ENCODE measurements at places on chromosomes 2 and 18. TPM values are rescaled to one million over a fixed set of nuclear protein-coding genes. Genes with fewer than 3 reads are reported as not detected.

GRCh38 chr2:160224507-160224906 lies 24.4 kb upstream of the ITGB6 start:
- H3K4me3 ChIP-seq, result no peak overlapping the region
- H3K36me3 ChIP-seq, result no peaks in the 10 kb centered on the region
- no peak for DNase-seq
- no peak overlapping the region for H3K27ac ChIP-seq
- H3K4me1 ChIP-seq, result no peaks in the 10 kb centered on the region
- H3K27me3 ChIP-seq, result peaks cover 33% of the 10 kb centered on the region

DNA sequence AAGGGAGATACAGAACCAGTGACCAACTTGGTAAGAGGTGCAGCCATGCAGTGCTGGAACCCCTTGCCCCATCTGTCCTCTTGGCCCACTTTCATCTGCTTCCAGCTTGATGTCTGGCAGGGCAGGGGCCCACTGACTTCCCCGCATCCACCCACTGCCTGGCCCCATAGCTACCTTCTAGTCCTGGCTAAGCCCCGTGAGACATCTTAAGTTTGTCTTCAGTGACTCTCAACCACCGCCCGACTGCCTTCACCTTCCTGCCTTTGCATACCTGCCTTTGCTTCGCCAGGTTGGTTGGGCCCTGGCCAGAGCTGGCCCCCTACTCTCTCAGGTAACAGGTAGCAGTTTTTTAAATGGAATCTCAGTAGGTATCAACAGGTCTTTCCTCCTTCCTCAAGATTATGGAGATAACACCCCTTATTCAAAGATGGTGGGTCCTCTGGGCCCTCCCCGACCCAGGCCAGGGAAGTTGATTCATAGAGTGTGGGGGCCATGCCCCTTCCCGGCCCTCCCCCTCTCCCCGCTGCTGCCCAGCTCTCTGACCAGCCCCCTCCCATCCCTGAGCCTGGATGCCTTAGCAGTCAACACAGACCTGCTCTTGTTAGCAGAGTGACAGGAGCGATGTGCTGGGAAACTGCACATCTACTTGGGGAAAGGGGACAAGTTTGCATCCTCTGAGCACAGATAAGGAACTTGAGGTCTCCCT lies 2.8 kb downstream of the ARID5A start:
- DNase-seq, result no peak
- H3K4me3 ChIP-seq, result peak overlapping the region; percentile 94
- H3K36me3 ChIP-seq, result no peaks in the 10 kb centered on the region
- H3K4me1 ChIP-seq, result peaks cover 40% of the 10 kb centered on the region
- H3K27ac ChIP-seq, result peak overlapping the region; percentile 98

DNA sequence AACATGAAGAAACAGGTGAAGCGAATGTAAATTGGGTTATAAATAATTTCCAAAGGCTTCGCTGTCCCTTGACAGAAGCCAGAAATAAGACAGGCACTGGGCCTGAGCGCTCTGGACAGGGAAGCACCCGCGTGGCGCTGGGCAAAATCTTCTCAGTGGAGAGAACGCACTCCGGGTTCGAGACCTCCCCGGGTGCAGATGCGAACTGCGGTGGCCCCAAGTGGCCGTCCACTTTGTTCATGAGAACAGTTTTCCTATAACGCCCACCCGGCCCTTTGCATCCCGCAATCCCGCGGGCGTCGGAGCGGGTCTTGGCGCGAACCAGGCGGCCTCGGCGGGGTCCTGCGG lies 651 bp upstream of the DPYSL5 start:
- H3K4me1 ChIP-seq, result peaks cover 16% of the 10 kb centered on the region
- H3K27me3 ChIP-seq, result peaks cover 53% of the 10 kb centered on the region
- H3K36me3 ChIP-seq, result no peaks in the 10 kb centered on the region
- H3K27ac ChIP-seq, result peak overlapping the region; percentile 61
- H3K4me3 ChIP-seq, result peak overlapping the region; percentile 66

DNA sequence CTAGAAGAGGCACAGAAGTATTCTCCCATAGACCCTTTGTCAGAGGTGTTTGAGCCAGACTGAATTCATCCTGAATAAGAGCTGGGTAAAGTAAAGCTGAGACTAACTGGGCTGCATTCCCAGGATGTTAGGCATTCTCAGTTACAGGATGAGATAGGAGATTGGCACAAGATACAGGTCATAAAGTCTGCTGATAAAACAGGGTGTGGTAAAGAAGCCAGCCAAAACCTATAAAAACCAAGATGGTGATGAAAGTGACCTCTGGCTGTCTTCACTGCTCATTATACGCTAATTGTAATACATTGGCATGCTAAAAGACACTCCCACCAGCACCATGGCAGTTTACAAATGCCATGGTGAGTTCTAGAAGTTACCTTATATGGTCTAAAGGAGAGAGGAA lies 364.9 kb upstream of the TMEFF2 start:
- H3K4me3 ChIP-seq, result no peak overlapping the region
- H3K27ac ChIP-seq, result no peak overlapping the region
- no peaks in the 10 kb centered on the region for H3K4me1 ChIP-seq
- H3K27me3 ChIP-seq, result no peaks in the 10 kb centered on the region

DNA sequence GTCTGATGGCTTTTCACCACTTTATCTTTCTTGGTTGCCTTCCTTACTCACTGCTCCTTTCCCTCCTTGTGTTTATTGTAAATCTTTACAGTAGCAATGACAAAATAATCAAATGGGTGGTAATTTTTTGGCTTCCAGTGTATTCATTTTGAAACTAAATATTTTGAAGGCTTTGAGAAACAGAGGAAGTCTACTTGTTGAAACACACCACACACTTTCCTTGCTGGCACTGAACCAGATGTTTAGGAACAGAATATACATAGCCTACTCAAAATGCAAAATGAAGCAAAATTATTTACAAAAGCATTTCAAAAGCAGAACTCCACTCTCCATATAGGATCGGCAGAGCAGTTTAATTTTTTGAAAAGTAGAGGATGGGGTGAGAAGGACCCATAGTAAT lies 189.8 kb downstream of the LTBP1 start:
- H3K4me1 ChIP-seq, result no peaks in the 10 kb centered on the region
- H3K27ac ChIP-seq, result no peak overlapping the region
- no peaks in the 10 kb centered on the region for H3K36me3 ChIP-seq
- peaks cover 8% of the 10 kb centered on the region for H3K27me3 ChIP-seq
- H3K4me3 ChIP-seq, result no peak overlapping the region
- no peak for DNase-seq

DNA sequence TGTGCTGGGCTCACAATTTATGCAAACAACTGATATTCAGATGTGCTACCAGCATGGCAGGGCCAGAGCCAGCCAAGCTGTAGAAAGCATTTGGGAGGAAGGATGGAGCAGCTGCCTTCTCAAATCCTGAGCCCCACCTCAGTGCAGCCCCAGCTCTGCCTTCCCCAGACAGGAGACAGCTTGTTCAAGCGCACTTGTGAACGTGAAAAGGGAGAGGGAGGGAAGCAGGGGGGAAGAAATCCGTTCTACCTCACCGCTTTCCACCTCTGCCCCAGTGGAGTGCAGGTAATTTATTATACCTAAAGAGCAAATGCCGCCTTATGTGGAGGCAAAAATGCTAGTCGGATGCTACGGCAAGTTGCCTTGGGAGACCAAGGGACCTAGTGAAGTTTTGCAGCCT lies 66.0 kb upstream of the SLC14A2 start:
- H3K36me3 ChIP-seq, result no peaks in the 10 kb centered on the region
- no peaks in the 10 kb centered on the region for H3K4me1 ChIP-seq
- no peak for DNase-seq
- H3K27ac ChIP-seq, result no peak overlapping the region
- peaks cover 16% of the 10 kb centered on the region for H3K27me3 ChIP-seq
- H3K4me3 ChIP-seq, result no peak overlapping the region

DNA sequence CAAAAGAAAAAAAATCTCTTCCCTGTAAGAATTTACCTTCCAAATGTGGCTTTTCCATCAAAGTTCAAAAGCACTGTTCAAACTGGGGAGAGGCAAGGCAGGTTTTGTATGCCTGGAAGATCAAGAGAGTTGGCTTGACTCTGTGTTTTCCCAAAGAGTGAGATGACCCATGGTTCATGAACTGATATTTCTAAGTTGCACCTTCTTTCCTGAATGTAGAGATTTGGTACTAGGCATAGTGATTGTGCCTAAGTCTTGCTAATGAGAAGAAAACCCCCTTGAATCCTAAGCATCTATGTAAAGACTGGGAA lies 23.4 kb upstream of the LPIN1 start:
- H3K4me1 ChIP-seq, result peaks cover 10% of the 10 kb centered on the region
- no peak for DNase-seq
- H3K27ac ChIP-seq, result no peak overlapping the region

GRCh38 chr2:118709786-118710185 lies 137.7 kb downstream of the EN1 start:
- H3K27ac ChIP-seq, result no peak overlapping the region
- peaks cover 11% of the 10 kb centered on the region for H3K27me3 ChIP-seq
- no peak overlapping the region for H3K4me3 ChIP-seq
- DNase-seq, result no peak

GRCh38 chr2:140185076-140185475 lies 1404.9 kb upstream of the NXPH2 start:
- no peak overlapping the region for H3K4me3 ChIP-seq
- no peaks in the 10 kb centered on the region for H3K36me3 ChIP-seq
- DNase-seq, result no peak
- H3K27ac ChIP-seq, result no peak overlapping the region

DNA sequence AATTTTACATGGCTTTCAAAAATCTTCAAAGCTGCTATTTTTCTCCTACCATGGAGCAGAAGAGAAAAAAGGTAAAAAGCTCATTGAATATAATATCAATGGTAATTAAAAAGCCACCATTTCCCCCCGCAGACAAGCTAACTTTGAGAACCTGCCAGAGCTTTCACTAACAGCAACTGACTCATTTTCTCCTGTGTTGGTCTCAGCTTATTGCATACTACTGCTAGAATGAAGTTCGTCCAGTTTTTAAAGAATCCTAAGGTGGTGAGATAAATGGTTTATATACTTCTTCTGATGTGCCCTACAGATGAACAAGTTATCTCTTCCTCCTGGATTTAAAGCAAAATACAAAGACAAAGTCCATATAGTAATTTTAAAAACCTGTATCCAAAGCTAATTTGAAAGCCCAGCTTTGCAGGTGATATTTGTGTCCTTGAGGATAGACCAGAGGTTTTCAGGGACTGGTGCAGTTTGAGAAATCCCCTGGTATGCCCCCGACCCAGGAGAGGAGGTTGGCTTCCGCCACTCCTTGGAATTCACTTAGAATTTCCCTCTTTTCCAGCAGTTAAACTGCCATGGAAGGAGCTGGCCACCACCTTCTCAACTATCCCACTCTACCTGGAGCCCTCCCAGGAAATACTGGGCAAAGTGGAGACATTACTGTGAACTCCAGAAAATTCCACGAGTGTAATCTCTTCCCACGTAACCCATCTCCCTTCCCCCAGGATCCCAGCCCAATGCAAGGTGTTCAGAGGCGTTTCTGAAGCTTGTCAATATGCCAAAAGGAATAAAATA lies 17.5 kb downstream of the YPEL5 start:
- peaks cover 41% of the 10 kb centered on the region for H3K4me1 ChIP-seq
- no peak for DNase-seq
- no peak overlapping the region for H3K27ac ChIP-seq
- peak overlapping the region; percentile 0 for H3K4me3 ChIP-seq
- H3K36me3 ChIP-seq, result no peaks in the 10 kb centered on the region

GRCh38 chr2:160700021-160700814 lies 206.6 kb upstream of the RBMS1 start:
- H3K4me3 ChIP-seq, result no peak overlapping the region
- H3K4me1 ChIP-seq, result peaks cover 16% of the 10 kb centered on the region
- H3K36me3 ChIP-seq, result no peaks in the 10 kb centered on the region
- H3K27me3 ChIP-seq, result no peaks in the 10 kb centered on the region
- H3K27ac ChIP-seq, result no peak overlapping the region

DNA sequence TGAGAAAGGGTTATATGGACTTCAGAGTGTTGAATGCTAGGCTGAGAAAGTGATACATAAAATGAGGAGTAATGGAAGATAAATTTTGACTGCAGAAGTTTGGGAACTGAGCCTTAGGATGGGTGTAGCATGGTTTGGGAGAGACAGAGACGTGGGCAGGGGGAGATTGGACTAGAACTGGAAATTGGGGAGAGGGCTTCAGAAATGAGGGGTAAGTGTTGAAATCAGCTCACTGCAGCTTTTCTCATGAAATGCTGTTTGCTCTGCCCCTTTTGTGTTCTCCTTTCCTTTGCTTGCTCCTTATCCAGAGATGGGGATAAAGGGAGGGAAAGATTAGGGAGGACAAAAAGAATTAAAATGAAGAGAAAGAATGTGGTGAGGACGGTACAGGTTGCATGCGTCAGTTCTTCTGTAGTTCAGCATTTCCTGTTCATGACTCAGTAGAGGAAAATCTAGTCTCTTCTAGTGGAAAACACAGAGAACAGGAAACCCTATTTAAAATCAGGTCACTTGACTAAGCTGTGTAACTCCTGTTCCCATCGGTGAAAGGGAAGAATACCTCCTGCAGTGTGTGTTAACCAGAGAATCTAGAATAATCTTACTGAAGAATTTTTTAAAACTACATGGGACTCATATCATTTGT lies 105.6 kb downstream of the CRIM1 start:
- no peak overlapping the region for H3K27ac ChIP-seq
- H3K4me3 ChIP-seq, result no peak overlapping the region
- H3K36me3 ChIP-seq, result no peaks in the 10 kb centered on the region
- peaks cover 4% of the 10 kb centered on the region for H3K4me1 ChIP-seq
- DNase-seq, result no peak

GRCh38 chr2:69034122-69034521 lies 21.1 kb downstream of the ANTXR1 start:
- H3K27ac ChIP-seq, result no peak overlapping the region
- no peaks in the 10 kb centered on the region for H3K4me1 ChIP-seq

- H3K4me1 ChIP-seq, result no peaks in the 10 kb centered on the region
- no peaks in the 10 kb centered on the region for H3K36me3 ChIP-seq
- H3K4me3 ChIP-seq, result no peak overlapping the region
- no peak for DNase-seq
- no peak overlapping the region for H3K27ac ChIP-seq
- H3K27me3 ChIP-seq, result peaks cover 15% of the 10 kb centered on the region
These were observed 18.1 kb downstream of the EPAS1 start for GRCh38 chr2:46315103-46315890.

- H3K27ac ChIP-seq, result peak overlapping the region; percentile 45
- H3K4me3 ChIP-seq, result no peak overlapping the region
- no peak for DNase-seq
- H3K27me3 ChIP-seq, result no peaks in the 10 kb centered on the region
- H3K36me3 ChIP-seq, result no peaks in the 10 kb centered on the region
- H3K4me1 ChIP-seq, result no peaks in the 10 kb centered on the region
These were observed 368.7 kb downstream of the ZNF516 start for GRCh38 chr18:76126327-76126726.

- H3K27me3 ChIP-seq, result peaks cover 5% of the 10 kb centered on the region
- H3K4me3 ChIP-seq, result no peak overlapping the region
- no peak for DNase-seq
- no peak overlapping the region for H3K27ac ChIP-seq
- H3K4me1 ChIP-seq, result no peaks in the 10 kb centered on the region
These were observed 25.6 kb downstream of the GNLY start for GRCh38 chr2:85719609-85720240.

GRCh38 chr2:148667113-148667836 lies 22.7 kb downstream of the EPC2 start:
- no peaks in the 10 kb centered on the region for H3K27me3 ChIP-seq
- peaks cover 75% of the 10 kb centered on the region for H3K4me1 ChIP-seq
- H3K27ac ChIP-seq, result no peak overlapping the region

The PCARE gene
- polyA plus RNA-seq, result not detected

The DARS1 gene
- 172 TPM for polyA plus RNA-seq

The DSC2 gene
- polyA plus RNA-seq, result not detected

The ANKRD30BL gene
- not detected for polyA plus RNA-seq

The METTL4 gene
- polyA plus RNA-seq, result 15.5 TPM

The NFATC1 gene
- 55.2 TPM for polyA plus RNA-seq

The HJURP gene
- not detected for polyA plus RNA-seq

The IL36RN gene
- polyA plus RNA-seq, result not detected

The ATRAID gene
- 424 TPM for polyA plus RNA-seq

Data from naive B cell (primary cell).